ENCODE measurements at places on chromosomes 11 and 22. TPM values are rescaled to one million over a fixed set of nuclear protein-coding genes. Genes with fewer than 3 reads are reported as not detected.

Gene SCT
- not detected for total RNA-seq

Gene GRAP2
- 266 TPM for total RNA-seq

Gene TMEM179B
- 52.2 TPM for total RNA-seq

Gene USP2
- total RNA-seq: 0.83 TPM

Gene GGTLC2
- total RNA-seq: not detected

Gene PLAAT5
- total RNA-seq: 0.44 TPM

Gene BIRC3
- 59.3 TPM for total RNA-seq

Gene ZBTB16
- total RNA-seq: 13.1 TPM

Gene HEPN1
- total RNA-seq: not detected

Gene FGF3
- total RNA-seq: not detected

Gene CSNK2A3
- 1.4 TPM for total RNA-seq

Gene LARGE2
- total RNA-seq: 2.5 TPM

Data from activated naive CD8-positive, alpha-beta T cell treated with anti-CD3 and anti-CD28 coated beads, Interleukin-2, amount 10 ng/mL, durations not matched to agents 7 days and 5 days (primary cell).